Stimulated activated CD8-positive, alpha-beta memory T cell treated with anti-CD3 and anti-CD28 coated beads, Interleukin-4, amount 100 ng/mL, for 24 hours (primary cell): ENCODE measurements at places on chromosomes 2 and 18.
A peak's percentile ranks its signal among the peaks of the same experiment; 100 is the strongest.

- no peak for DNase-seq
Observed at GRCh38 chr2:95695613-95696012, 103.8 kb downstream of the TRIM43 start.

DNA sequence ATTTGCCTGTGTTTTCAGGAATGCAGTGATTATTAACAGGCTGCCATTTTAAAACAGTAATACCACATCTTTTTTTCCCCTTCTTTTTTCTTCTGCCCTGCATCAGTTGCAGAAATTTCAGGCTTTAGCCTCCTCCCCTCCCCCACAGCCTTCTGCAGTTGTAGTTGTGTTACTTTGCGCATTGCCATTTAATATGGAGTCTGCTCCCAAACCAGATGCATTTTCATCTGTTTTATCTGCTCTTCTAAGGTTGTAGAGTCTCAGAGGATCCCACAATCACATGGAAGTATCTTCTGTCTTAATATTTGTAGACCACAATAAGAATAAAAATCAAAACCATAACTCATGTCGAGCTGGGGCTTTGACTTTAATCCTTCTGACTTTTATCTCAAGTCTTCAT lies 3.8 kb downstream of the ASXL3 start:
- DNase-seq, result no peak

GRCh38 chr2:17164550-17164949 lies 353.7 kb downstream of the RAD51AP2 start:
- no peak for DNase-seq

DNA sequence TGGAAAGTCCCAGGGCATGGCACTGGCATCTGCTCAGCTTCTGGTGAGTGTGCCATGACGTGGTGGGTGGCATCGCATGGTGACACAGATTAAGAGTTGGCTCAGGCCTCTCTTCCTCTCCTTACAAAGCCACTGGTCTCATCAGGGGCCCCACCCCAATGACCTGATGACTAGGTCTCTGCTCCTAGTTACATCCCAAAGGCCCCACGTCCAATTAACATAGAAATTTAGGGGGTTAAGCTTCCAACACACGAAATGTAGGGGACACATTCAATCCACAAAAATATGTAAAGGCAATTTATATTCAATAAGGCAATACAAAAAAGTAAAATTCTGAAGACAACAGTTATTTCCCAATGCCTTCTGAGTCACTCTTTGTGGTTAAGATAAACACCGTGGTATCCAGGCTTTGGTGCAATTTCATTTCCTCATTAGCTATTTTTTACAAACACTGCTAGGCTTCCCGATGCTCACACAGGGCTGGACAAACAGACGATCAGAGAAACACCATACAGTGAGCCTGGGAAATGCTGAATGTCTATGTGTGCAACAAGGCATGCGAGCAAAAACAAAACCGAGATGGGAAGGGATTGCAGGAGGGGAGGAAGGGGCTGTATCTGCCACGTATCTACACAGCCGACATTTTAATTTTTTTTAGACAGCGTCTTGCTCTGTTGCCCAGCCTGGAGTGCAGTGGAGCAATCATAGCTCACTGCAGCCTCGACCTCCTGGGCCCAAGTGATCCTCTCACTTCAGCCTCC lies 67.2 kb downstream of the MBP start:
- DNase-seq, result no peak

- DNase-seq, result no peak
Observed at GRCh38 chr2:46181789-46182530, 115.2 kb upstream of the EPAS1 start.

DNA sequence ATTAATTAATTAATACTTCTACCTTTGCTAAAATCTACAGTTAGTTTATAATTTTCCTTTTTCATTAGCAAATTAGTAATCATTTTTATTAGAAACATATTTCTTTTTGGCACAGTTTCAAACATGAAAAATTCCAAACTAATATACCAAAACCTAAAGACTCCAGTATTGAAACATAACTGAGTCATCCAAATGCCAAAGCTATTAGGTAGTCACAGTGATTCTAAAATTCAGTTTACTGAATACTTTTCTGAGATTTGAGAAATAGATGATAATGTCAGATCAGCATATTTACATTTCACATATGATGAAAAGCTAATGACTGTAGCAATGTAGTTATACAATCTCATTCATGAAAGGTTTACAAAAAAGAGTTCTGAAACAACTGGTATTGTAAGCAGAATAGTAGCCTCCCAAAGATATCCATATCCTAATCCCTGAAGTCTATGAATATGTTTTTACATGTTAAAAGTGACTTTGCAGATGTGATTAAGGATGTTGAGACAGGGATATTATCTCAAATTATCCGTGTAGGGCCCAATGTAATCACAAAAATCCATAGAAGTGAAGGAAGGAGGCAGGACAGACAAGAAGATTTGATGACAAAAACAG lies 680.2 kb upstream of the CHAC2 start:
- no peak for DNase-seq

GRCh38 chr18:9082711-9083510 lies 19.6 kb upstream of the NDUFV2 start:
- no peak for DNase-seq

DNA sequence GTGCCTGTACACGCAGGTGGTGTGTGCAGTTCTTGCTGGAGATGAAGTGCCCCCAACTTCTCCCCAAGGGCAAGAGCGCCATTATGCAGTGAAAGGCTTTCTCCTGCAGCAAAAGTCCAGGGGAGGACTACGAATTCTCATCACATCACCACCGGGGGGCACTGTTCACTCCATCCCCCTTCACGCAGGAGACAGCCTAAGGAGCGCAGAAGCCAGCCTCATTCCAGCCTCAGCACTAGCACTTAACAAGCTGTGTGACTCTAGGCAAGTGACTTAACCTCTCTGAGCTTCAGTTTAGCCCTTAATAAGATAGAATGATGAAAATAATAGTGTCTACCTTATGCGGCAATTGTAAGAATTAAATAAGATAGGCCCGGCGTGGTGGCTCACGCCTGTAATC lies 32.3 kb downstream of the DNMT3A start:
- peak; percentile 55 for DNase-seq

DNA sequence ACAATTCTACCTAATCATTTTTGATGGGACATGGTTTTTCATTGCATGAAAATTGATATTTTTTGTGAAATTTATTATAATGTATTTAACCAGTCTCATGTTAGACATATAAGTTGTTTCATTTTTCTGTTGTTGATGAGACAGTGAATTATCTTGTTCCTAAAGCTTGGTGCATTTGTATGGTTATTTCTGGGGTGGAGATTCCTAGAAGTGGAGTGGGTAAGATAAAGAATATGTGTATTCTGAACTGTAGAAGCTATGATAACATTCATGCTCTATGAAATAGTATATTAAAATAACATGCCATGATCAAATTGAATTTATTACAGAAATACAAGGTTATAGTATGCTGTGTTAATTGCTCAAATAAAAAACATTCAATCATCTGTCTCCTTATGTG lies 69.2 kb downstream of the BOLA3 start:
- DNase-seq, result no peak

- DNase-seq, result no peak
Observed at GRCh38 chr18:22314420-22314819, 103.3 kb downstream of the CTAGE1 start.

GRCh38 chr2:9114458-9114857 lies 92.2 kb upstream of the ASAP2 start:
- DNase-seq, result no peak

- DNase-seq, result no peak
Observed at GRCh38 chr18:47993409-47993808, 63.0 kb upstream of the SMAD2 start.

- DNase-seq, result no peak
Observed at GRCh38 chr18:32271672-32272208, 81.9 kb downstream of the MEP1B start.

DNA sequence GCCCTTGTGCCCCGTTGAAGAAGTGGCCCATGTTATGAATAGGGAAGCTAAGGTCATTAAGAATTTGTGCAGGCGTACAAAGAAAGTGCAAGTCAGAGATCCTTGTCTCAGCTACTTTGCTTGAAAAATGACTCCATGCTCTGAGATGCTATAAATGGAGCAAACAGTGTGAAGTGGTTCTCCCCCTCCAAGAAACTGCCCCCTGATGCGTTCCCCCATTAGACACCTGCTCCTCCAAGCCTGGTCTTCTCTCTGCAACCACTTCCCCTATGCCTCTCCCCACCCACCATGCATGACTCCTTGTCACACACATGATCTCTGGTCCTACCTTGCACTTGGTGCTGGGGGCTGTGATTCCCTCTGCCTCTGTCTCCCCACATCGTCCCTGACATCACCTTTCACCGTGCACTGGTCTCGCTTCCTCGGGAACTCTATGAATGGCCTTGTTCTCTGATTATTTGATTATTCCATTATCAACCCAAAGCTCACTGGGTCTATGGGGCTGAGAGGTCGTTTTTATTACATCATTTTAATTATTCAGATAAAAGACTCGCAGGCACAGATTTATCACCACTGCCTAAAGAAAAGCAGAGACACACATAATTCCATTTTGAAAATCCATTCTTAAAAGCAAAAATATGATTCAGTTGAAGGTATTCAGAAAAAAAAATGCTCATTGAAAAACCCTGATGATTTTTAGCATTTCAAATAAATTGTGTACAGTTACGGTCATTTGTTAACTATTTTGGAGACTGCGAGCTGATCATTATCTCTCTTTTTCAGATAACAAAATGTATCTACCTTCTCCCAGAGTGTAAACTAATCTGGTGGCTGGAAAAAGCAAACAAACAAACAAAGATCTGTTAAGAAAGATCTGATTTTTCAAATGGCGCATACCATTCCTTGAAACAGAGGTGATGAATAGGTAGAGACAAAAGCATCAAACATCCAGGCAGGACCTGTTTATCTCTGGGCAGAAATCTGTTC lies 294.9 kb downstream of the SOX11 start:
- no peak for DNase-seq

- no peak for DNase-seq
Observed at GRCh38 chr18:57816208-57816954, 13.3 kb upstream of the ATP8B1 start.

- no peak for DNase-seq
Observed at GRCh38 chr18:76259096-76259495, 235.9 kb downstream of the ZNF516 start.

GRCh38 chr2:44941551-44942234 lies at the start of gene SIX3:
TSS of gene SIX3 (plus strand) at chr2:44941702. CDS start at chr2:44942105, 403 bp downstream.
- no peak for DNase-seq

DNA sequence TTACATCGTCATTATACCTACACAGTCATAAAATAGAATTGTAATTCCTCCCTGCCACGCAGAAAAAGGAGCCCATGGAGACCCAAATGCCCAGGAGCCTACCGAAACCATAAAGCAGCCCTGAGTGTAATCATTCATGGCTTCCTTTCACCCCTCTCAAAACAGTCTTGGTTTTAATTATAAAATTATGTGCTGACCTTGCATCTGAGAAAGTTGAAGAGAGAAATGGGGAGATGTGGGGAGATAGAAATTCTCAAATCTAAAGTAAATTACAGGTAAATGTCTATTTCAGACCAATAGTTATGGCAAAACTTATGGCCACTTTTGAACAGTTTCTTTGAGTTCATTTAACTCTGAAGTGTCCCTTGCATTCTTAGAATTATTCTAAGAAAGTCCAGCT lies 1068.8 kb downstream of the BCL11A start:
- DNase-seq, result no peak

GRCh38 chr2:144438801-144439631 lies 80.9 kb downstream of the ZEB2 start:
- DNase-seq, result no peak

DNA sequence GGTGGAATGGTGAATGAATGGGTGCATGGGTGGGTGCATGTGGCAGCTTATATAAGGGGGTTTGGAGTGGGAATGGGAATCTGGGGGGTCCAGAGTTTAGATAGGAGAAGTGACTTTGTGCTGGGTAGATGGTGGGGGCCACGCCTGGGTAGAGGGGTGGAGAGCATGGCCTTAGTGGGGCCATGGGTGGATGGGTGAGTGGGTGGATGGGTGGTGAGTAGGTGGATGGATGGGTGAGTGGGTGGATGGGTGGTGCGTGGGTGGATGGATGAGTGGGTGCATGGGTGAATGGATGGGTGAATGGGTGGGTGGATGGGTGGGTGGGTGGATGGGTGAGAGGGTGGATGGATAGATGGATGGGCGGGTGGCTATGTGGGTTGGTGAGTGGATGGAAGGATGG lies 53.9 kb downstream of the MYO7B start:
- no peak for DNase-seq

DNA sequence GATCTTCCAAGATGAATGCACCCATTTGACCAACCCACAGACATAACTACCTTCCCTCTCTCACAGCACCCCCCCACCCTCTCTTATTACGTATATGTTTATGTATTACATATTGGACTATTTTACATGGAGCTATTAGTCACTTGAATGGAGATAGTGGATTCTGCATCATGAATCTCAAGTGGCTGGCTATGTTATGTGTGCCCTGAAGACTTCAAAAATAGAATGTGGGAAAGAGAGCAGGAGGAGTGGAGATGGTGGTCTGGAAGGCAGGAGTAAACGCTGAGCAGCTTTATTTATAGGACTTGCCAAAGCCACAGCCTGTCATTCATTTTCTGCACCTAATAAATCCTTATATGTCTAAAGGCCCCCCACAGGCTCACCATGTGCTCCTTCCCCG lies 4.9 kb downstream of the ANTXR1 start:
- no peak for DNase-seq

GRCh38 chr2:204796581-204796980 lies 251.3 kb downstream of the PARD3B start:
- DNase-seq, result no peak

DNA sequence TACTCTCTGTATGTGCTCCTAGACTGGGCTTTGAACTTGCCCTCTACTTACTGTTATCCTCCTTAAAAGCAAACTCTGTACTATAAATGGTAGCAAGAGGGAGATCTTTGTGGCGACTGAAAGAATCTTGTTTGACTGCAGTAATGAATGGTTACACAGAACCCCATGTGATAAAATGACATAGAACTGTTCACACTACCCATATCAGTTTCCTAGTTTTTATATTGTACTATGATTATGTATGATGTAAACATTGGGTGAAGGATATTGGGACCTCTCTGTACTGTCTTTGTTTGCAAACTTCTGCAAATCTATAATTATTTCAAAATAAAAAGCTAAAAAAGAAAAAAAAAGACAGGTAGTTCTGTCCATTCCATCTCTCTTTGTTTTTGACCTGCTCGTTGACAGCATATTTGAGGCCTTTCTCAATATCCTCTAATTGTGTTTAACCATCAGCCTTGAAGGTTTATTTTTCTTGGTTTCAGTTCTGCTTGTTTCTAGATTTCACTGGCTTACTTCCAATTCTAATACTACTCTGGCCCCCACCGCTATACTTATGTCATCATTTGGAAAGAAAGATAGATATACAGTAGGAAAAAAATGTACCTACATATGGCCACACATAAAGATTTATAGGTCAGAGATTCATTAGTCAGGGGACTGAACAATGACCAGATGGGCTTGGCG lies 79.2 kb upstream of the MYO3B start:
- DNase-seq, result no peak
